Hematopoietic multipotent progenitor cell treated with erythropoietin and hydrocortisone succinate and interleukin-3 and kit ligand, for 8 days (in vitro differentiated cells): ENCODE measurements at places on chromosomes 6 and 20.

DNA sequence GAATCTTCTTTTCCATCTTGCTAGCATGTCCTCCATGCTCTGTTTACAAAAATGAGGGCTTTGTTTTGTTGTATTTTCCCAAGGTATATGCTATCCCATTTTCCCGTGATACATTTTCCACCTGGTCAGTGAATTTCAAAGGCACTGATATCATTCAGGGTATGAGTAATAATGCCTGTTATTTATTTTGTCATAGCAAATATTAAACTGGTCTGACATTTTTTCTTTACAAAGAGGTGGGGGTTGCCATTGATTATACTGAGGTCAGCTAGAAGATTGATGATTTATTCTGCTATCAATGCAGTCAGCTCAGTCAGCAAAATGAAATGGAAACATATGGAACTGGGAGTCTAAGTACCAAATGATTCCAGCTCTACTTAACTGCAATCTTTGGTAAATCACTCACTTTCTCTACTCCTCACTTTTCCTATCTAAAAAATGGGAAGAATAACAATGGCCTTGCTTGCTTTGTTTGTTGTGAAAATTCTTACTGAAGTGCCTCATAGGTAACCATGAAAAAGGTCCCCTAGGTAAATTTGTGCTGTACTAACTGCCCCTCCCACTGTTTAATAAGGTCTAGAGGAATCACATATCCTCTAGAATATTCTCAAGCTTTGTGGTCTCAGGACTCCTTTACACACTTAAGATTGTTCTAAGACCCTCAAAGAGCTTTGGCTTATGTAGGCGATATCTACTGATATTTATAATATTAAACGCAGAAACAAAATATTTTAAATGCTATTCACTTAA, 64.0 kb downstream of the ARHGAP18 start:
- DNase-seq = no peak

- no peak for DNase-seq
Measured at GRCh38 chr6:3321042-3321441, 62.3 kb downstream of the PSMG4 start.

DNA sequence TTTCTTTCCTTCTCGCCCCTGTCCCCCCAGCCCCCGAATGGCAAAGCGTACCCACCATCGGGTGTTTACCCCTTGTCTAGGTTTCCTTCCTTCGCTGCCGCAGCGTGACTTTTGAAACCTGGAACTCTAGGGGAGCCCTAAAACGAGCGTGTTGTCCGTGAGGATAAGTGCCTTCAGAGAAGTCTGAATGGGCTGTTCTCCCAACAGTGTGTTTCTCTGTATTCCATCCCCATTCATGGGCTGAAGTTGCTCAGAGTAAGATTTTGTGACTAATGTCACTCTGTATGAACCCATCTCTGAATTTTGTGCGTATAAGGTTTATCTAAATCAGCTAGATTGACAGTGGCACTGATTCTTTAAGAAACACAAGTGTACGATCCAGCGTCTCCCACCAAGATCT, 949 bp downstream of the MACROD2 start:
- DNase-seq = no peak

DNA sequence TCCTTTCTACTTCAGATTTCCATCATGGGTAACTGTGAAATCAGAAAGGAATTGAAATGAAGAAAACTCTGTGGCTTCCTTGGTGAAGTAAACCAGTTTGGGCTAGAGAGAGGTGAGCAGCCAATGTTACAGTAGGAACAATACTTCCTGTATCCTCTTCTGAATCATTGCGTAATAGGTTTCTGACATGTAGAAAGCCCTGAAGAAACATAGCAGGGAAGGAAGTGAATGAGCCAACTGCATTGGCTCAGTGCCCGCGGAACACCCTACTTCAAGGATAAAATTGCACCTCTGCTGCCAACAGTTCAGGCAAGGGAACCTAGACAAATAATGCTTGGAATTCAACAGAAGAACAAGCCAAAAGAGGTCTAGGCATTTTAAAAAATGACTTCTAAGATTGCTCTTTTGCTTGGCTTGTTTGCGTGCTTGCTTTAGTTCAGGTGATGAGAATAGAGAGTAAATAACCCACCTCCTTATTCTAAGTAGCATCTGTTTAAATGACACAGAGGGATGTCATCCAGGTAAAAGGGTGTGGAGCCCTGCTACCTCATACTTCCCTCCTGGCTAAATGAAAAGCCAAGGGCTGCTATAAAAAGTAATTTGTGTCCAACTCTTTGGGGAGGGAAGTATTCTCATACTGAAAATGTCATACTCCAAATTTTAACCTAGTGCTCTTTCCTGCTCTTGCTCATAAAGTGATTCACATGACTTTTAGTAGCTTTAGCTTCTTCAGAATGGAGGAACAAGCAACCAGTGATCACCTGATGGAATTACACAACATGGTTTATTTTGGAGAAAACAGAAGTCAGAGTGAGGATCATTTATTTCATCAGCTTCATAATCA, 30.0 kb upstream of the AKIRIN2 start:
- peak; percentile 89 for DNase-seq
